ENCODE measurements at places on chromosomes 4 and X.

DNA sequence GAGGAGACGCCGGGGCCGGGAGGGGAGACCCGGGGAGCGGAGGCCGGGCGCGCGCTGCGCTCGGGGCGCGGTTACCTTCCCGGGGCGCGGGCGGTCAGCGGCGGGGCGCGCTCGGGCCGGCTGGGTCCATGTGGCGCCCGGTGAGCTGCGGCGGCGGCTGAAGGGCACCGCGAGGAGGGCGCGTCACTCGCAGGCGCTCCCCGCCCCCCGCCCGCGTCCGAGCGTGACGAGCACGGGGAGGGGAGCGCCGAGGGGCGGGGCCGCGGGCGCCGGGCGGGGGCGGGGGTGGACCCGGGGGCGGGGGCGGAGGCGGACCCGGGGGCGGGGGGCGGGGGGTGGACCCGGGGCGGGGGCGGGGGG lies at the start of gene CPLX1:
Gene CPLX1 (minus strand): TSS at position 159 of the 360 bp plus-strand sequence. CDS start 1,607 bp downstream, outside the sequence.
- no peak for DNase-seq

GRCh38 chr4:120824946-120825345 lies 97.6 kb downstream of the PRDM5 start:
- DNase-seq: no peak

DNA sequence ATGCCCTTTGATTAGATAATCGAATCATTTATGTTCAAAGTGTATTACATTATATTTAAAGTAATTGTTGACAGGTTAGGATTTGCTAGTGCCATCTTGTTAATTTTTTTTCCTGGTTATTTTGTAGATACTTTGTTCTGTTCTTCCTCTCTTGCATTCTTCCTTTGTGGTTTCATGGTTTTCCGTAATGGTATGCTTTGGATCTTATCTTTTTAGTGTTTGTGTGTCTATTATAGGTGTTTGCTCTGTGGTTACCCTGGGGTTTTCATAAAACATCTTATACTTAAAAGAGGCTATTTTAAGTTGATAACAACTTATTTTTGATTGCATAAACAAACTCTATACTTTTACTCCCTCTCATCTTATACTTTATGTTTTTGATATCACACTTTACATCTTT lies 108.2 kb upstream of the SRD5A3 start:
- no peak for DNase-seq

DNA sequence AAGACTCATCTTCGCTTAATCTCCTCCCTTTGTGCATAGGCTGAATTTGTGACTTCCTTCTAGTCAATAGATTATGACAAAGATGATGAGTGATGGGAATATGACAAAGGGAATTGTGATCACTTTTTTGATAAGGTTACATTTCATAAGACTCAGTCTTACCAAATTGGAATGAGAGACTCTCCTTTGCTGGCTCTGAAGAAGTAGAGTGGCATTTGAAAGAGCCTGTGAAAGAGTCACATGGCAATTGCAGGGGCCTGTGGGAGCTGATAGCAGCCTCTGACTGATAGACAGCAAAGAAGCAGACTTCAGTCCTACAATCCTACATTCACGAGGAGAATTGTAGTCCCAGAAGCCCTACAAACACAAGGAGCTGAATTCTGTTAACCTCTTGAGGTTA lies 44.9 kb upstream of the ADAMTS3 start:
- no peak for DNase-seq

DNA sequence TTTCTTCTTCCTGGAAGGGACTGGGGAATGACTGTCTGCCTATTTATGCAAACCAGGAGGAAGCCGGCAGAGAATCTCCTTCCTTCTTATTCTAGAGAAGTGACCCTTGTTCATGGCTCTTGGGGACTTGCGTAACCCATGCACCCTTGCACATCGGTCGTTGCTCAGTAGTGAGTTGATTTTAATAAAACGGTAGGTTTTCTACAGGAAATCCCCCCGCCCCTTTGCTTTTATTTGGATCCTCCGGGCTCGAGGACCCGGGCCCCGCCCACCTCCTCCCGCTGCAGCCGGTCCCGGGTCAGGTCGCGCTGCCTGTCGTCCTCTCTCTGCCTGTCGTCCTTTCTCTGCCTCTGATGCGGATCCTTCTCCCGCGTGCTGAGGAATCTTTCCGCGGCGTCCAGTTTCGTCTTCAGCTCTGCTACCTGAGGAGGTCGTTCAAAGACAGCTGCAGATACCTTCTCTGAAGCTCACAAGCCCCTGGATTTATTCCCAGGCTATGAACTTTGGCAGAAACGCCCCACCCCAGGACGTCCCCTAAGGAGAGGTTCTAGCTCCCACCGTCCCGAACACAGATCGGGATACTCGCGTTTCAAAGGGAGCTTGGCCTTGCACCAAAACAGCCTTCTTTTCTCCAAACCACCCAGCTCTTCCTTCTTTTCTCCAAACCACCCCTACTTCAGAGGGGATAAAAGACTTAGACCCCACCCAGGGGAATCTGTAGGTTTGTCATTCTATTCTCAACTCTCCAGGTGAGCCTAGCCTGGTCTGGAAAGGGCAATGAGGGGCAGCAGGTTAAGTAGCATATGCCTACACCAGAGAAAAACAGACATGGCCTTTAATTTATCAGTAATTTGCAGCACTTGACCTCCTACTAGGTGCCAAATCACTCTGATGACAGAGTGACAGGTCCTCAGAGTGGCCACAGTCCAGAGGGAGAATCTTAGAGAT lies 7.0 kb downstream of the TNIP3 start:
- DNase-seq: no peak

DNA sequence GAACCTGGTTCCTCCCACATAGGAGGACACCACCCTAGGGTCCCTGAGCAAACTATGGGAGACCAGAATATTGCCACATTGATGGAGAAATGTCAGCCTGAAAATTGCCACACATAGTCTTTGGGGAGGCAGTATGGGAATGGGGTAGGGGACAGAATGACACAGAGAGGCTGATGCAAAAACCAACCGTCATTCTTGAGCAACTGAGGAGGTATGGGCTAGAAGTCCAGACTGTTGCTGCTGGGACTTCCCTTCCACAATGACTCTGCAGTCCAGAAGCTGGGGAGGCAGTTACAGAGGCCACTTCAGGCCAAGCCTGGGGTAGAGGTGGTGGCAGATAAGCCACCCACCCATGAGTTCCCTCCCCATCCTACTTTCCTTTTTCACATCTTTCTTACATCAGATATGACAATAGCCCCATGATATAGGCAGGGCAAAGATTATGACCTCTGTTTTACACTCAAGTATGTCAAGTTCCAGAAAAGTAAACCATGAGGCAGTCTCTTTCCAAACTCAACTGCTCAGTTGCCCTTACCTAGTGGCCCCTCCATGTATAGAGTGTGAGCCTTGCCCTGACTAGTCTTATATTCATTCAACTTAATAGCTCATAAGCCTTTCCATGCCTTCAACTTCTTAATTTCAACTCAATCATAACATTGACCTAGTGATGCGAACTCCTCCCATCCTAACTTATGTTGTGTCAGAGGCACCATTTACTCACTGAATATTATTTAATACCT lies 41.7 kb downstream of the VSIG4 start:
- DNase-seq: no peak

DNA sequence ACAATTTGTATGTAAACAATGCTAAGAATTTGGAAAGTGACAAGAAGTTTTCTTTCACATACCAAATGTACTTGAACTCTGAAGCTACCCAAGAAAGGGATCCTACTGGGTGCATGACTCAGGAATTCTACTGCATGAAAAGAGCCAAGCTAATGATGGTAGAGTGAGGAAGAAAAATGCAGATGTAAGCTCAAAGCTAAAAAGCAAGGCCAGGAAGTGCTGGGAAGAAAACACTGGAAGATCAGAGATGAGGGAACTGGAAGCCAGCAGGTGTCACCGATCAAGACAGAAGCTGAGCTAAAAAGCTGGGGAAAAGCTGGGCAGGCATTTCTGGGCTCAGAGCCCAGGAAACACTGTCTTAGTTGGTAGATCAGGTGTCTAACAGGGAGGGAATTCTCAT lies 449.1 kb downstream of the NKX6-1 start:
- DNase-seq: no peak

GRCh38 chrX:18951032-18951431 lies 32.9 kb downstream of the PHKA2 start:
- no peak for DNase-seq

GRCh38 chr4:87824352-87824751 lies 8.4 kb upstream of the MEPE start:
- no peak for DNase-seq

GRCh38 chr4:156901871-156902270 lies 69.7 kb downstream of the PDGFC start:
- DNase-seq: no peak

DNA sequence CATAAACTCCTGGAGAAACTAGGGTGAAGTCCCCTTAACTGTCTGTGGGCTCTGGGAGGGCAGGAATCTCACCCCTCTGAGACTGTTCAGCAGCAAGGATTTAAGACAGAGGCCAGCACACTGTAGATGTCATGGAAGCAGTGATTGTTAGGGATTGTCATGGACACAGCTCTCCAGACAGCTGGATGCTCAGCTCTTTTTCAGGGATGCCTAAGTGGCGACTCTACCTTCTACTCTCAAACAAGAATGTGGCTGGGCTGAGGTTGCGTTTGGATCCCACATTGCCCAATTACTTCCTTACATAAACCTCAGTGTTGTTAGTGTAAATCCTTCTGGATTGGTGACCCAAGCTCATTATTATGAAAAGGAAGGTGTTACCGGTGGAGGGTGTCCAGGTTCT lies 291.9 kb upstream of the VCX3A start:
- no peak for DNase-seq

GRCh38 chr4:167918077-167918476 lies 174.3 kb upstream of the ANXA10 start:
- DNase-seq: no peak
